Stimulated activated CD4-positive, alpha-beta T cell treated with anti-CD3 and anti-CD28 coated beads, Interleukin-4, amount 100 ng/mL, for 1 hour (primary cell): ENCODE measurements at places on chromosomes 3 and 15.

GRCh38 chr15:68797191-68797590 is 23.5 kb downstream of the ANP32A start:
- DNase-seq = no peak

GRCh38 chr3:34090876-34091275 is 292.4 kb downstream of the PDCD6IP start:
- no peak for DNase-seq

DNA sequence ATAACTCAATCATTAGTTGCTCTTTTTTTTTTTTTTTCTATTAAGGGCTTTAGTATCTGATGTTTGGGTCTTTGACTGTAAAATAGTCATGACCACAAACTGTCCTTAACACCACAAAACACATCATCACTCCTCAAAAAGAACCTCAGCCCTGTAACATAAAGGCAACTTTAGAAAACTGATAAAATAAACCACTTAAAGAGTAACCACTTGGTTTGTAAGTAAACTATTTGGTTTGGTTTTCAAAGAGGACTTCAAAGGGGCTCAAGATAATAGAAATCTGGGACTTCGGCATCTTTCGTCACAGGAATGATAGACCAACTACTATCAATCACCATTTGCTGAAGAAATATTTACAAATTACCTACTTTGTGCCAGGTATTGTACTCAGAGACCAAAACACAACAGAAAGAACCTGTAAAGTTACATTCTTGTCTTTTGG is 167.8 kb downstream of the FOXP1 start:
- no peak for DNase-seq

GRCh38 chr3:182036382-182036781 is 324.7 kb downstream of the SOX2 start:
- no peak for DNase-seq

- no peak for DNase-seq
Observed at GRCh38 chr3:195892105-195893043, 16.0 kb downstream of the TNK2 start.

GRCh38 chr15:89500397-89501270 is 4.3 kb upstream of the RHCG start:
- no peak for DNase-seq
